T-helper 9 cell (primary cell): ENCODE measurements at places on chromosomes 5 and 9.

DNA sequence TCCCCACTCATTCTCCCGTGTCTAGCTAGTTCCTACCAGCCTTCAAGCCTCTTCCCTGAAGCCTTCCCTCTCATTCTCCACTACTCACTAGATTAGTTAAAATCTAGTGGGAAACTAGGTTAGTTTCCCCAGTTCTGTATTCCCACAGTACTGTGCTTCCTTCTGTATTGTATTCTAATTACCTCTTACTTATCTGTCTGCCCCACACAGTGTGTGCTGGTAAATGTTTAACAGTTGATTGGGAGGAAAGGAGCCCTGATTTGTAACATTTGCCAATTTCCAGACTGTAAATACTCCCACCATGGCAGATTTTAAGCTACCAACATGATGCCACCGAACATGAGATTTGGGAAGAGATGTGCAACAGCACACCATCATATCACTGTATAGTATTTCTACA lies 8.3 kb downstream of the KLHL3 start:
- no peak for DNase-seq

GRCh38 chr9:120925535-120926396 lies 830 bp downstream of the TRAF1 start:
- peak; percentile 70 for DNase-seq

GRCh38 chr9:92444841-92445240 lies 20.6 kb upstream of the OMD start:
- DNase-seq = no peak

DNA sequence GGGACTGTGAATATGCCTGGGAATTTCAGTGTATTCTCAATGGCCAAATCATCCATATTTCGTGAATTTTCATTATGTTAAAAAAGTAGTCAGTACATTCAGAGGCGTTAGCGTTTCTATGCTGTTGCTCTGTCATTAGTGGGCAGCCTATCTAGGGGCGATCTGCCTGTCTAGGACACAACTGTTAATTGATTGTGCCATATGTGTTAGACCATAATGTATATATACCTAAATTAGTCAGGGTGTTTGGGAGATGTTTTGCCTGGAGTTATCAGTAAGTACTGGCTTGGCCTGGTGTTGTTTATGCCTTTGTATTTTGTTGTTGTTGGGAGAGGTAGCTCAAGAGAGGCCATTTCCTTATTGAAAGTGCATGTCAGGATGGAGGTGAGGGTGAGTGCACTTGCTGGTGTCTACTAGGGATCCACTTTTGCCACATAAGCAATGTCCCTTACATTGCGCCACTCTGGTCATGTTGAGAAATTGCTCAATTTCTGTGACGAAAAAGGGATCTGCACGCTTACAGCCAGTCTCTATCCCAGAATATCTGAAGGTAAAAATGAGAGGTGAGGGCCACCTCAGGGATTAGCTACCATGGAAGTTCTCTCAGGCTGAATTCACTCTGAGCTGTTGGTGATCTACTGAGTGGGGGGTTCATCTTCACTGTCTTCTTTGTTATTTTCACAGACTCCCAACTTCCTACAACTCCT lies 123.3 kb downstream of the ST8SIA4 start:
- DNase-seq = no peak

DNA sequence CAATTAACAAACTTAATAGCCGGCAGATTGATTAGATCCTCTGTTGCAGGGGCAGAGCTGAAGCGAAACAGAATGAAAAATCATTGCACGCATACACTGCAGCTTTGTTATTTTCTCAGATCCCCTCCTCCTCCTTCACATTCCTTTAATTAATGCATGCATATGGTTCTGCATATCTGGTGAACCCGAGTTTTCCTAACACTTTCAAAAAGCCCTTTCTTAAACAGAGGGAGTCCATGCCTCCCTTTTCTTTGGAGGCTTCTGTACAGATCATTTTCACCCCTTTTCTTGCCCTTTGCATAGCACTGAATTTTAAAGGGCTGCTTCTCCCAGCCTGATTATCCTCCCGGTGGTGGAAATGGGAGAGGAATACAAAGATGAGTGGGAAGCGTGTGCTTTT lies 136.6 kb upstream of the TBCA start:
- no peak for DNase-seq

GRCh38 chr9:68562461-68562860 lies 21.8 kb upstream of the TMEM252 start:
- no peak for DNase-seq

DNA sequence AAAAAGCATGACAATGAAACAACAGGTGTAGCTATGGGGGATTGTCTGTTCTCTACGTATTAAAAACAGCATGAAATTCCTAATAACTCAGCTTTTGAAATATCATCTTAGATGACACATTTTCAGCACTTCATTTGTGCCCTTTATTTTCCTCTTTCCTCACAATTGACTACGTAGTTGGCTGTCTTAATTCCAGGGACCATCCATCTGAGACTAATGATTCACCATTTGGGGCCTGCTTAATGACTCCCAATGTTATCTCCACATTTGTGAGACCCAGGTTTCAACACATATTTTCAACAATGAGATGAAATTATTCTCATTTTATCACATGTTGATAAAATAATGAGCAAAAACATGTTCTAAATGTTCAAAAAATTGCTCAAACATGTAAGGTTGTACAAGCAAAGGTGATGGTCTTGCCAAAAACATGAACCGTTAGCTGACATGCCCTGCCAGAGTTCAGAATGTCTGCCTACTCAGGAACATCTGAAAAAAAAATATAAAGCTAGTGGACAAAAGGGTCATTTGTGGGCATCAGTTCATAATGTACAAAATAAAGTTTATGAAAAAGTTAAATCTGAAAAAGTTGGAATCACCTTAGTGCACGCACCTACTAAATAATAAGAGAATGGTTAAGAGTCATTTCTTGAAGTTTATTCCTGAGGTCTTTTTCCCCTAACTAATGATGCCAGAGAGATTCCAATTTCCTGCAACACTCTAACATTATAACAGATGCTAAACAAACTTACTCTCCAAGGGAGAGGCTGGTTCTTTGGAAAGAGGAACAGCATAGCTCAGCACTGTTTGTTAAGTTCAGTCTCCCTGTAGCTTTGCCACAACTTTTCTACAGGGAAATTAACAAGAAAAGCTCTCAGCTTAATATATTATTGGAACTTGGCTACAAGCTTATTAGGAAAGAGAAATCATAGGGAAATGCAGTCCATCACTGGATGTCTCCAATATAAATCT lies 275.5 kb downstream of the SPOCK1 start:
- DNase-seq = no peak

GRCh38 chr5:100706776-100707175 lies 171.6 kb downstream of the FAM174A start:
- DNase-seq = no peak

DNA sequence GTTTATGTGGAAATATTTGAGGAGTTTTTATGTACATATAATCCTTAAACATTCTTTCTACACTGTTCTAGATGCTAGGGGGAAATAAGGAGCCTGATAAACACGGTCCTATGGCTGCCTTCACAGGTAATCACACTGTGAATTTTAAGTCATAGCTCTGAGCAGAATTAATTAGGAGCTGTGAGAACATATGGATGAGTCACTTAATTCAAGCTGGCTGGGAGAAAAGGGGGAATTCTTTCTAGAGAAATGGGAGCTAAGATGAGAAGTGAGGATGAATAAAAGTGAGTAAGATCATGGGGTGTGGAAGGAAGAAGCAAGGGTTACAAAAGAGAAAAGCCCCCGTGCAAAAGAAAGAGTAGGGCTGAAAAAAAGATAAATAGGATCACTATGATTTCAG lies 290.8 kb downstream of the DNAH5 start:
- no peak for DNase-seq

DNA sequence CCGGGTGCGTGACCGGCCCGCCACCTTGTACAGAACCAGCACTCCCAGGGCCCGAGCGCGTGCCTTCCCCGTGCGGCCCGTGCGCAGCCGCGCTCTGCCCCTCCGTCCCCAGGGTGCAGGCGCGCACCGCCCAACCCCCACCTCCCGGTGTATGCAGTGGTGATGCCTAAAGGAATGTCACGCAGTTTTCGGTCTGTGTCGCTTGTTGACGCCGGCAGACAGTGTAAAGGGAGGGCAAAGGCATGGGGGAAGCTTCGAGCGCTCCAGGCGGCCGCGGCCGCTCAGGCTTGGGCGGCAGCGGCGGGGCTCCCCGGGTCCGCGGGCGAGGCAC lies 1.3 kb downstream of the LRRC26 start:
- DNase-seq = no peak

GRCh38 chr9:73179589-73179988 lies 27.9 kb downstream of the ANXA1 start:
- DNase-seq = no peak

DNA sequence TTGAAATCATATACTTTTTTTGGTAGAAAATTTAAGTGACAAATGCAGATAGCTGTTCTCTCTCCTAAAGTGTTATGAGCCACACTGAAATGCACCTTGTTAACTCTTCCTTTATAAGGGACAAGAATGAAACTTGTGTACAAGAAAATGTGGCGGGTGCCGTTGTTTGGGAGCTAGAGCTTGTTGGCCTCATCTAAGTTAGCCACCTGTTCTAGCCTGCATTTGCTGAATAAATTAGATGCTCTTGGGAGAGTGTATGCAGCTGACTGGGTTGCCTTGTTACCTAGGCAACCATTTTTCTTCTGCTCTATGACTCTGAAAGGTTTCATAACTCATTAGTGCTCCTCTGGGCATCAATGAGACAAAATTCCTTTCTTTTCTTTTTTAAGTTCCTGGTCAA lies 174.3 kb downstream of the TAF11L14 start:
- no peak for DNase-seq

DNA sequence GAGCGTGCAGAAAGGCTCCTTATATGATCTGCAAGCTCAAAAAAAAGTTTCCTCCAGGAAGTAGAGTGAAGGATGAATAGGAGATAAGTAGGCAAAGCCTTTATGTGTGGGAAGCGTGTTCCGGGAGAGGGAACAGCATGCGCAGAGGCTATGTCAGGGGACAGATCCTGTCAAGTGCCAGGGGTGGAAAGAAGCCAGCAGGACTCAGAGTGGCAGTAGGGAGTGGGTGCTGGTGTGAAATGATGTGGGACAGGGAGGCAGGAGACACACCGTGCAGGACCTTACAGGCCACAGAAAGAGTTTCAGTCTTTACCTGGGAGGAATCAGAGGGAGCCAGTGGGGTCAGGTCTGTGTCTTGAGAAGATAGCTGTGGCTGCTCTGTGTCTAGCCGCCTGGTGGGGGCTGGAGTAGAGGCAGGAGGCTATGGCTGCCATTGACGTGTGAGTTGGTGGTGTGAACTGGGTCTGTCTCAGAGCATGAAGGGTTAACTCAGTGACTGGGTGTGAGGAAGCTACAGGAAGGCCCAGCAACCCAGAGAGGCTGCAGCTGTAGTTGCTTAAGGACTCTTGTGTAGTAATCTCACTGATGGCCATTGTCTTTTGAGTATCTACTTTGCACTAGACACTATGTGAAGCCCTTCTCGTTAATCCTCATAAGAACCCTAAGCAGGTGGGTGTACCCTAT lies 71.3 kb downstream of the PPARGC1B start:
- no peak for DNase-seq

DNA sequence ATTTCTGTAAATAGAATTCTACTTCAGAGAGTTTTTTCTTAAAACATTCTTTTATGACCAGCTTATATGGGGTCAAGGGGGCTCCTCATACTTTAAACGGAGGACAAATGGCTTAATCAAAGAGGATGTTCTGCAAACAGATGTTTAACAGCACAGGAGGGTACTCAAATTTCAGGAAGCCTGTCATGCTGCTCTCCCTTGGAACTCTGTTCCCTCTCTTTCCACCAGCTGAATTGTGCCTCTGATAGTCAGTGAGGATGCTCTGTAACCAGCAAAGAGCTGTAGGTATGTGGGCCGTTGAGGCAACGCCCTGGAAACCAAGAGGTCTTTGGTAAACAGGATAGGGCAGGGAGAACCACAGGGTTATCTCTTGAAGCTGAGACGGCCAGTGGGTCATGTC lies 161.1 kb downstream of the C5orf15 start:
- no peak for DNase-seq

DNA sequence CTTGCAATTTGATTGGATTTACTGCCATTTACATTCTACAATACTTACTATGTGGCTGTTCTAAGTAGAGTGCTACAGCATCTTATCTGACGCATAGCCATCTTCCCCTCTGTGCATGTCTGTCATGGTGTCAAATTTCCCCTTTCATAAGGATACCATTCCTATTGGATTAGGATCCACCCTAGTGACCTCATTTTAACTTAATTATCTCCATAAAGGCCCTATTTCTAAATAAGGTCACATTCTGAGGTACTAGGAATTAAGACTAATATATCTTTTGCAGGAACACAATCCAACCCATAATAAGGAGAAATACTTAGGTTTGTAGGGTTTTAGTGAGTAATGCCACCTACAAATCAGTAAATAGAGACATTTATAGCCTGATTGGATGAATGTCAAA lies 268.0 kb downstream of the ADAMTSL1 start:
- no peak for DNase-seq

- DNase-seq = no peak
These were observed 648.5 kb downstream of the BNC2 start for GRCh38 chr9:16221822-16222547.

DNA sequence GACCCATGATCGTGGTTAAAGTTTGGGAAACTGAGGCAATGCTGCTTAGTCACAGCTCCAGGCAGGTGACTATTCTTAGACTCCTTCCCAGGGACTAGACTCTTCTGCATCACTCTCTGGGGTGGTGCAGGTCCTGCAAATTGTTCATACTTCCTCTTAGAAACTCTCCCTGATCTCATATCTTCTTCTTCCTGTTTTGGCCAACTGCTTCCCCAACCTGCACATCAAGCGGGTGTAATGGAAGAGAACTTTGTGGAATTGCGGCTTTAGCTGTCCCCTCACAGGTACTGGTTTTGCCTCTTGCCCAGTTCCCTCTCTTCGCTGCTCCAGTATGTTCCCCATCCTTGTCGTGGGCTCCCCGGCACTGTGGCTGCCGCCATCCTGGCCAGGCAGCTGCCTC lies 111.5 kb upstream of the CTSL start:
- no peak for DNase-seq

GRCh38 chr5:172150514-172151425 lies 37.3 kb downstream of the STK10 start:
- no peak for DNase-seq

GRCh38 chr5:140361901-140362300 lies 1.9 kb downstream of the SLC4A9 start:
- no peak for DNase-seq
